ENCODE measurements at places on chromosomes 3 and 15.

DNA sequence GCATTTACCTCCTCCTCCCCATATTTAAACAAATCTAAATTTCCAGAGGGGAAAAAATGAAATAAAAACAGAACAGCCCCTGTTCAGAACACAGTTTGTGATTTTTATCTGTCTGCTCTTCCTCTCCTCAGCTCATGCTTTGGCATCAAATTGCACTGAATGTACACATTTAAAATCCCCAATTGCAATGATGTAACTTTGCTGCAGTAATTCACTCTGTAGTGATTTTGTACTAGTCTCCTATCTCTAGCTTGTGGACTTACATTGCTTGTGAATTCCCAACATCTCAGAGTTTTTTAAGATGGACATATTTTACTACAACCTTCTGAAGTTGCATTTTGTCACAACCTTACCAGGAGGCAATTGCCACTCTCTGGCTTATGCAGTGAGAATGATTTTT lies 81.6 kb upstream of the ROBO2 start:
- DNase-seq: no peak

GRCh38 chr3:14915636-14916222 lies 31.7 kb upstream of the NR2C2 start:
- DNase-seq: no peak

GRCh38 chr15:89566181-89566580 lies 9.1 kb upstream of the TICRR start:
- no peak for DNase-seq

DNA sequence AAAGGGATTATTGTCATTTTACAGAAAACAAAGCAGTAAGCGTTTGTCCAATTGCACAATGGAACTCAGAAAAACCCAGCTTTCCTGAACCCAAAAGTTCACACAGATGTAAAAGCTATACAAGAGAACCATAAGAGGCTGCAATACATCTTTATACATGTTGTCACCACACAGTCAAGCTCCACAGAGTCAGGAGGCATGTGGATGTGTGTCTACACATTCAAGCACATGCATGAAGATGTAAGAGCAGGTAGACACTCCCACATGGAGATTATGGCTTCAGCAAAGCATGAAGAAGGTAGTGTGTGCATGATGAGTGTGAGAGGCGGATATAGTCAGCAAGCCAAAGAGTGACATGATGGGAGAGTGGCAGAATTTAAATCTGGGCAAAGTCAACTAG lies 124.7 kb upstream of the THBS1 start:
- DNase-seq: no peak

GRCh38 chr3:173395412-173396181 lies 1.9 kb upstream of the NLGN1 start:
- DNase-seq: peak; percentile 71

GRCh38 chr15:58432401-58432800 lies 610 bp downstream of the LIPC start:
- DNase-seq: no peak

DNA sequence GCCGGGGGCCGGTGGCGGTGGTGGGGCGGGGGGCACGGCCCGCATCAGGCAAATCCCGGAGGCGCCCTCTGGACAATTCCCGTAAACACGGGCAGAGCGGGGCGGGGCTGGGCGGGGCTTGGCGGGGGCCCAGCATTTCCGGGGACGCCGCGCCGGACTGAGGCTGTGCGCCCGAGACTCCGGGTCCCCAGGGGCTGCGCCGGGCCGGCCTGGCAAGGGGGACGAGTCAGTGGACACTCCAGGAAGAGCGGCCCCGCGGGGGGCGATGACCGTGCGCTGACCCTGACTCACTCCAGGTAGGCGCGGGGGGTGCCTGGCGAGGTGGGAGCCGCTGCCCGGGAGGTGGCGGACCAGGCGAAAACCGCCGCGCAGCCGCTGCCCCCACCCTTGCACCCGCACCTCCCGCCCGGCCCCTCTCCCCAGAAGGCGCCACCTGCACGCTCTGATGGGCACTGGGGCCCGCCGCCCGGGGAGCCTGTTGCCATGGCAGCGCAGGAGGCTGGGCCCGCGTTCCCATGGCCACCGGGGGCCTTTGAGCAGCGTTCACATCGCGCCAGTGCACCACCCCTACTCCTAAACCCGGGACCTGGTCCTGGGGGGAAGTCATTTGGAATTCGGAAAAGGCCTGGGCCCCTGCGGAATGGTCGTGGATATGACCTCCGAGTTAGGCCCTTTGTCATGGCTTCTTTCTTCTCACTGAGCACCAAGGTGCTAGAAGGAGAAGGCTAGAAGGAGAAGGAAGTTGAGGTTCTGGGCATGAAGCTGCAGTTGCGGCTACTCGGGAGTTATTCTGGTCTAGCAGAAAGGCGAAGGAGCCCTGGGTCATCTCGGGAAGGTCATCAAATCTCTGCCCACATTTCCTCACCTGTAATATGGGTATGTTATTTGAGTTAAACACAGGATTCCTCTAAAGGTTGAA lies 16.1 kb upstream of the SEMA4B start:
- peak; percentile 69 for DNase-seq

DNA sequence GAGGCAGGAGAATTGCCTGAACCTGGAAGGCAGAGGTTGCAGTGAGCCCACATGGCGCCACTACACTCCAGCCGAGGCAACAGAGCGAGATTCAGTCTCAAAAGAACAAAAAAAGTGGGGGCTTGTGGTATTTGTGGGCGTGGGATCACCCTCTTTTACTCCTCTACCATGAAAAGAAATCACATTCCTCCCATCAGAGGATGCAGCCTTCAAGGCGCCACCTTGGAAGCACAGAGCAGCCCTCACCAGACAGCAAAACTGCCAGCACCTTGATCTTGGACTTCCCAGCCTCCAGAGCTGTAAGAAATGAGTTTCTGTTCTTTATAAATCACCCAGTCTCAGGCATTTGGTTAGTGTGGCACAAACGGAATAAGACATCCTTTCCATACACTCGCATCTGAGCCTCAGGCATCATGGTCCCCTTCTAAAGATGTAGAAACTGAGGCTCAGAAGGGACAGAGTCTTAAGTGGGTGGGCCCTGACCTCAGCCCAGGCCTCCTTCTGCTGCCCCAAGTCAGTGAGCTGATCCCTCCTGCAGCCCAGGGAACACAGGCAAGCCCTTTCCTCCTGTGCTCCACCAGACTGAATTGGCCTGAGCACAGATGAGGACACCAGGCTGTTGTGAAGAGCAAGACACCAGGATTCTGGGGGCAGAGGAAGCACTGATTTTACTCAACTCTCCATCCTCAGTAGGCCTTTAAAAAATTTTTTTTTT lies 201.7 kb upstream of the LINGO1 start:
- DNase-seq: no peak

GRCh38 chr3:126342991-126343648 lies 14.1 kb downstream of the KLF15 start:
- no peak for DNase-seq

DNA sequence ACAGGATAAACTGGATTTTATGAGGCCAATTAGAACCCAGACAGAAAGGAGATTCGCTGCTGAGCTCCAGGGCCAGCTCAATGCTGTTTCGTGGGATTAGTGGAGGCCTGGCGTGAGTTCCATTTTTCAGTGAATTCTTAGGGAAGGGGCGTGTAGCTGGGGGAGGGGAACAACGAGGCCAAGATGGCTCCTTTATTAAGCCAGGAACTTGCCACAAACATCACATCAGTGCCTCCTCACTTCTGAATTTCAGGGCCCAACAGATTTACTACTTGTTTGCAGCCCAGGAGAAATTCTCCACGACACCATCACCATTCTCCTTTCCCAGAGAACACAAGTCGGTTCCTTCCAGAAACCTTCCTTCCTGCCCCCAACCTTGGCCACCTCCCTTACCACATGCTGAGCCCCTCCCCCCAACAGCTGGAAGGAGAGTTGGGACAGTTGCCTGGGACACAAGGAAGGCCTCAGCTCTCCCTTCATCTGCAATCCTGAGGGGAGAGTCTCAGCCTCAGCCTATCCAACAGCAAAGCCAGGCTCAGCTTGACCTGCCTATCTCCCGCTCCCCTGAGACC lies 5.8 kb downstream of the IGDCC4 start:
- no peak for DNase-seq

GRCh38 chr3:196287090-196287439 lies 461 bp downstream of the PCYT1A start:
- DNase-seq: no peak

- DNase-seq: no peak
Measured at GRCh38 chr3:77420336-77420735, 380.4 kb downstream of the ROBO2 start.

DNA sequence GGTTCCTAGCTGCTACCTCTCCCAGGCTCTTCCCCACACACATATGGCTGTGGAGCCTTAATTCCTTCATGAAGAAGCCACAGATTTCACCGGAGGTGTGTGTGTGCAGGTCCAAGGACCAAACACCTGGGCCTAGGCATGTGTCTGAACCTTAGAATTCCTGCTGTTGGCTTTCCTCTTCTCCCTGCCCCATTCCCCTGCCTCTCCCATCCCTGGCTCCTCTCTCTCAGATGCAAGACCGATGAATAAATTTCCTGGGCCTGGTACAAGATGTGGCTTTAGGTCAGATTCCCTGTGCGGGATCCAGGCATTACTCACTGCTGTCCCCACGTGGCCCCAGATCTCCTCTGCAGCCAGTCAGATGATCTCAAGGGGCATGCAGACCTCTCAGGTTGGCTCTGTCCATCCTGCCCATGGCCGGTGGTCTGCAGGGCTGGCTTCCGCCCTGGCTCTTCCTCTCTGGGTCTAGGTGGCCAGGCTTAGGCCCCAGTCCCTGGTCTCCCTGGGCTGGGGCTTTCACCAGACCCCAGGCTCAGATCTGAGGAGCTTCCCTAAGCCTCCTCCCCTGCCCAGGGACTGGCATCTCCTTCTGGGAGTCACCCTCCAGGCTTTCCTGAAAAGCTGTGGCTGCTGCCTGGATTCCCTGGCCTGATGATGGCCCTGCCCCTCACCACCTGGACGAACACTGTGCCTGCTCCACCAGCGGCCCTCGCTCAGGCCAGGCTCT lies 20.5 kb downstream of the CCR9 start:
- DNase-seq: peak; percentile 1

- no peak for DNase-seq
Measured at GRCh38 chr3:71636482-71636881, 53.0 kb upstream of the FOXP1 start.
